Hepatocyte (in vitro differentiated cells): ENCODE measurements at places on chromosomes 13 and 19.

GRCh38 chr13:104872153-104872552 is 1663.3 kb downstream of the EFNB2 start:
- no peak for DNase-seq

GRCh38 chr19:28322491-28322890 is 890.5 kb downstream of the UQCRFS1 start:
- DNase-seq = no peak

DNA sequence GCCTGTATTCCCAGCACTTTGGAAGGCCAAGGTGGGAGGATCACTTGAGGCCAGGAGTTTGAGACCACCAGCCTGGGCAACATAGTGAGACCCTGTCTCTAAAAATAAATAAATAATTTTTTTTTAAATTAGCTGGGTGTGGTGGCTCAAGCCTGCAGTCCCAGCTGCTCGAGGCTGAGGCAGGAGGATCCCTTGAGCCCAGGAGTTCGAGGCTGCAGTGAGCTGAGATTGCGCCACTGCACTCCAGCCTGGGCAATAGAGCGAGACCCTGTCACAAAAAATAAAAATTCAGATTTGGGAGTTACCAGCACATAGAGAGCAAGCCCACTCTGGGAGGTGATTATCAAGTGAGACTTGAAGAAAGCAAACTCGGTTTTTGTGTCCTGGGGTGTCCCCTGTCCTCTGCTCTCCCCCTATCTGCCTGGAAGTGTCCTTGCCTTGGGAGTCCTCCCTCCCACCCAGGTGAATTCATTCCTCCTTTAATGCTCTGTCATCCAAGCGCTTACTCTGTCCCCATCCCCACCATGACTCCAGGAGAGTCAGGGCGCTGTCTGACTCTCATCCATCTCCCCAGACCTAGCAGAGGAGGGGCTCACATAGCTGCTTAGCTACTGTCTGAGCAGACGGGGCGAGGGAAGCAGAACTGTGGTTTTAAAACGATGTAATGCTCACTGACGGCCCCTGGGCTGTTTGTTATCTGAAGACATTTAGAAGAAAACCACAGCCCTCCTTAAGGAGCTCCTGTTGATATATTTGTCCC is 146.8 kb downstream of the STK24 start:
- no peak for DNase-seq

DNA sequence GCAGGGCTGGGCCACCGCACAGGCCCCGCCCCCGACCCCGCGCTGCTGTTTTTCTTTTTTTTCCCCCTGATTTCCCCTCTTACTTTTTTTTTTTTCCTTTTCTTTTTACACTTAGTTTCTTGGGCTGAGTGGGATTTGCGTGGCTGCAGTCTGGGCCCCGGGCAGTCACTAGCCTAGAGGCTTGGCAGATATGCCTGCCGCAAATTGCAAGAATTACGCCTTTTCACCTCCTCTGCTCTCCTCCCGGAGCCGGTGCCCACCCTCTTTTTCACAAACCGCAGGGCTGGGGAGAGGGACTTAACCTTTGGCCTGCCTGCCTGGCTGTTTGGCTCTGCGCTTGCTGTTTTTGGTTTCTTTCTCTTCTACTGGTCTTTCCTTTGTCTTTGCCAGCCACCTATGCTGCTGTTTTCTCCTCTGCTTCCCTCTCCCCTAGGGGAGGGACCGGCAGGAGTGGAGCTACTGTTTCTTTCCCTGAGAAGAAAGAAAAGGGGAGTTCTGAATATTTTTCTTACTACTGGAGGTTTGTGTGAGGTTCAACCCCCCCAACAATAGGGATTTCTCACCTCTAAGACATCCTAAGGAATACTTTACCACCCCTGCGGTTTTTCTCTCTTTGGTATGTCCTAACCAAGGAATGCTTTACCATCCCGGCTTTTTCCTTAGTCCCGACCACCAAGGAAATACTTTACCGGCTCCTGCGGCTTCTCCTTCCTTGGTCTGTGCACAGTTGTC is 11.0 kb downstream of the ZNF552 start:
- DNase-seq = peak; percentile 61

- peak; percentile 45 for DNase-seq
Measured at GRCh38 chr19:38384209-38385027, 3.4 kb downstream of the GGN start.

DNA sequence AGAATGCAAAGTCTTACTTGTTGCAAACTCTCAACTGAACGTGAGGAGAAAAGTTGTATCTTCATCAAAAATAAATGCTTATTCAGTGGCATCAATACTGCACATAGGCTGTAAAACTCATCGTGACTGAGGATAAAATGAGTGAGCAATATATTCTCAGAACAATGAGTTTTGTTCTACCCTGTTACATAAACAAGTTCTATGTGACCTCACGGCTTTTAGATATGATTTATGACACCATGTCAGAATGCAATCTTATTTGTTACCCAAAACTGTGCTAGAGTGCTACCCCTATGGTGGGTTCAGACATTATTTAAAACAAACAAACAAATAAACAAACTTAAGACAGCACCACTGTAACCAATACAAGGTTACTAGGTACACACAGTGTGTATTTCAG is 55.4 kb downstream of the FOXO1 start:
- DNase-seq = no peak

- no peak for DNase-seq
Measured at GRCh38 chr13:35472323-35472881, 4.1 kb downstream of the MAB21L1 start.

- DNase-seq = no peak
Measured at GRCh38 chr13:98994896-98995295, 17.0 kb upstream of the DOCK9 start.

- no peak for DNase-seq
Measured at GRCh38 chr13:72737033-72737432, 9.3 kb downstream of the BORA start.

- no peak for DNase-seq
Measured at GRCh38 chr19:23093832-23094231, 23.0 kb upstream of the ZNF730 start.

DNA sequence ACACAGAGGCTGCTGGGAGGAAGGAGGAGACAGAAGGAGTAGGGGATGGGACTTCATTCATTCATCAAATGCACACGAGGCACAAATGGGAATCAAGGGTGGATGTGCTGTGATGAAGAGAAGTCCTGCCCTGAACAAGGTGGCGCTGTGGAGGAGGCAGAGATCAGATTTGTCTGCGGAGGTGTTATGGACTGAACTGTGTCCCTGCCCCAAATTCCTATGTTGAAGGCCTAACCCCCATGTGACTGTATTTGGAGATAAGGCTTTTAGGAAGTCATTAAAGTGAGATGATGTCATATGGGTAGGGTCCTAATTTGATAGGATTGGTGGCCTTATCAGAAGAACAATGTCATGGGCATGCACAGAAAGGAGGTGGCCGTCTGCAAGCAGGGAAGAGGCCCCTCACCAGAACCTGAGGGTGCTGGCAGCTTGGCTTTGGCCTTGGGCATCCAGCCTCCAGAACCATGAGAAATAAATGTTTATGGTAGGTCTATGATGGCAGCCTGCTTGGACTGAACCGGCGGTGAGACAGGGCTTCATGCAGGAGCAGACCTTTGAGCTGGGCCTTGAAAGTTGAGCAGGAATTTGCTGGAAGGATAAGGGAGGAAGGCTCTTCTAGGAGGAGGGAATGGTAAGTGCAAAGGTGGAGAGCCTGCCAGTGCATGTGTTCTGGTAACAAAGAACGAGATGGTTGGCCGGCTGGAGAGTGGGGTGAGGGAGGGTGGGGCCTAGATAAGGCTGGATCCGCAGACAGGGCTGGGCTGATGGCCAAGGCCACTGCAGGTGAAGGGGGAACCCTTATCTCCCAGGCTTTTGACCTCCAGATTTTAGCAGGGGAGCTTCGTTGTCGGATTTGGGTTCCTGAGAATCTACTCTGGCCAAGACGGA is 2.7 kb upstream of the CEBPA start:
- peak; percentile 58 for DNase-seq

DNA sequence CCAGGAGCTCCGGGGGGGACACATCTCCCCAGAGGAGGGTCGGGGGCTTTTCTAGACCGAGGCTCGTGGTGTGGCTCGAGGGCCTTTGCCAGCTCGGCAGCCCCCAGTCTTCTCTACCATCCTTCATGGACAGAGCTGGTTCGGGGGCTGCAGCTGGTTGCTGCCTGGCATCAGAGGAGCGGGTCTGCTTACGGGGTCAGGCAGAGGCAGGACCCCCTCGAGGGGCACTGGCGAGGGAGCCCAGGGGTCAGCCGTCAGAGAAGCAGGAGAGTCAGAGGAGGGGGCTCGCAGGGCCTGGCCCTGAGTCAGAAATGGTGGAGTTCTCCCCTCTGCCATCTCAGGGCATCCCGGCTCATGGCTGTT is 123.5 kb downstream of the KDM4B start:
- DNase-seq = no peak

GRCh38 chr19:9757544-9758501 is 10.7 kb downstream of the ZNF846 start:
- no peak for DNase-seq

- no peak for DNase-seq
Measured at GRCh38 chr19:13152356-13152973, 2.3 kb downstream of the IER2 start.

DNA sequence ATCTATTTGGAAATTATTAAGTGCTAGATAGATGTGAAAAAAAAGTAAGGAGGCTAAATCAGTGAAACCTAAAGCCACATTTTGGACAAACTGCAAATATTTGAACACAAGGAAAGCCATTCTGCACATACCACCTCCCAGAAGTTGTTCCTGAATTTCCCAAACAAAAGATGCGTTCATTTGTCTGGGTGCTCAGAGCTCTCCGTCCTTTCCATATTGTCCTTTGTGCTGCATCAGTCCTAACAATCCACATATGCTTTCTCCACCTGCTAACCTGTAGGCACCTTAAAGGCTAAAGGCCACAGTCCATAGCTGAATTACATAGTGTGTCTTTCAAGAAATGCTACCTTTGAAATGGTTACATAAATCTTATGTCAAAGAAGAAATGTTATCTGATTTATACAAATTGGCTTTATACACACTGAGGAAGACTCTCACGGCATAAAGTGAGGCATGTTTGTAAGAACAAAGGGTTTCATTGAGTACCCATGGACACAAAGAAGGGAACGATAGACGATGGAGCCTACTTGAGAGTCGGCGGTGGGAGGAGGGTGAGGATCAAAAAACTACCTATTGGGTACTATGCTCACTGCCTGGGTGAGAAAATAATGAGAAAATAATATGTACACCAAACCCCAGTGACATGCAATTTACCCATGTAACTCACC is 182.0 kb downstream of the RGCC start:
- DNase-seq = no peak

DNA sequence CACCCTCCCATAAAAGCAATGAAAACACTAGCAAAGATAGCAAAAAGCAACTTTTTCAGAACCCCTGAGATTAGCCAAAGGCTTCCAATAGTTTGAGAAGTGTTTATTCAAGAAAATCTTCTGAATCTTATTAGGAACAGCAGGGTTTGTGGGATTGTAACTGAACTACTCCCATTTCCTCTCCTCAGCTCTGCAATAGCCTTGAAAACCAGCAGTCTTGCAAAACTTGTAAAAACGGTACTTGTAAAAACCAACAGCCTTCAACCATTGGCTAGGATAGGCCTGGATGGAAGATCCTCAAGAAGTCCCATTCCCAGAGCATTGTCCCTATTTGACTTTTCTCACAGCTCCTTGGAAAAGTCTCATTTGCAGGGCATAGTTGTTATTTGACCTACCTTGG is 12.1 kb downstream of the RNASEH2B start:
- no peak for DNase-seq

- DNase-seq = no peak
Measured at GRCh38 chr13:27120011-27120410, 51.6 kb downstream of the USP12 start.

- DNase-seq = no peak
Measured at GRCh38 chr13:43933378-43933777, 53.7 kb downstream of the LACC1 start.

DNA sequence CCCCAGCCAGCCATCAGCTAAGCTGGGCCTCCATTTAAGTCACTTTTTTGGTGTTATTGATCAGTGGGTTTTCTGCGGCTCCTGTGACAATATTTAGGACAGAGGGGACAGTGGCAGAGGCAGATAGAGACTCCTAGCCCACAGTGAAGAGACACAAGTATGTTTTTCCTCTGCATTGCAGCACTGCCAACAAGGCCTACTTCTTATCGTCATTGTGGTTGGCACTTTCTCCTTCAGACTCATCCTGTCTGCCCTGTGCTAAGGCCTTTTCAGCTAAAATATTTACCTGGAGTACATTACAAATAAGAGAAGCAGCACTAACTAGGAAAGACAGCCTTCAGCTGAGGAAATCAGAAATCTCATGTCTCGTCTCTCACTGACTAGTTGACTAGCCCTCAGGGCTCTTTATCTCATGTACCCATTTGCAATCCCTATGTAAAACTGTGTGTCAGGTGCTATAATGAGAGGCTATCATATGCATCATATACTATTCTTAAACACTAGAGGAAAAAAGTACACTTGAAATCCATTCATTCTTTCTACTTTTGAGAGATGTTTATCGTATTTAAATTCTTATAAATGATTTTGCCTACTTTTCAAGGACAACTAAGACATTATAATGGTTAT is 62.2 kb downstream of the ZAR1L start:
- DNase-seq = no peak

DNA sequence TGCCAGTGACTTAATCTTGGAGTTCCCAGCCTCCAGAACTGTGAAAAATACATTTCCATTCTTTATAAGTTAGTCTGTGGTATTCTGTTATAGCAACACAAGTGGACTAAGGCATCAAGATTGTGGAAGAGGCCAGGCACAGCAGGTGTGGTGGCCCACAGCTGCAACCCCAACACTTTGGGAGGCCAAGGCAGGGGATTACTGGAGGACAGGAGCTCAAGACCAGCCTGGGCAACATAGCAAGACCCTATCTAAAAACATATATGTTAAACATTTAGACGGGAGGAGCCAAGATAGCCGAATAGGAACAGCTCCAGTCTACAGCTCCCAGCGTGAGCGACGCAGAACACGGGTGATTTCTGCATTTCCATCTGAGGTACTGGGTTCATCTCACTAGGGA is 310.4 kb downstream of the FOXO1 start:
- no peak for DNase-seq

DNA sequence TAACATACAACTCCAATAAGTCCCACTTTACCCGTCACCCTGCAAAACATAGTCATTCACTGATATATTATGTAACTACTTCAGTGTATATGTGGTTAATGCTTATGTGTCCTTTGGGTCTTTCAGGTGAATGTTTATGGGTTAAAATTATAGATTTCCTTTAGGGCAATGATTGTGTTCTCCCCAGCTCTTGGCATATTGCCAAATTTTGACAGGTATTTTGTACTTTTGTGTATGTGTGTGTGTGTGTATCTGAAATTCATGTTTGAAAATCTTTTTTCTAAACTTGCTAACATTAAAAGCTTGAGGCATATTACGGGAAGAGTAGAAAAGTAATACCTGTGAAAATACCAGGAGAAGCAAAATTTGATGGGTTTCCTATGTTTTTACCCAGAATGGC is 8.2 kb downstream of the CDK8 start:
- DNase-seq = no peak

- DNase-seq = peak; percentile 97
Measured at GRCh38 chr19:45691516-45692186, at the start of gene SNRPD2. Gene SNRPD2 (minus strand): TSS chr19:45691953. CDS start chr19:45691888, 65 bp downstream.
